LoVo (cell line): ENCODE measurements at places on chromosomes 4 and X.

DNA sequence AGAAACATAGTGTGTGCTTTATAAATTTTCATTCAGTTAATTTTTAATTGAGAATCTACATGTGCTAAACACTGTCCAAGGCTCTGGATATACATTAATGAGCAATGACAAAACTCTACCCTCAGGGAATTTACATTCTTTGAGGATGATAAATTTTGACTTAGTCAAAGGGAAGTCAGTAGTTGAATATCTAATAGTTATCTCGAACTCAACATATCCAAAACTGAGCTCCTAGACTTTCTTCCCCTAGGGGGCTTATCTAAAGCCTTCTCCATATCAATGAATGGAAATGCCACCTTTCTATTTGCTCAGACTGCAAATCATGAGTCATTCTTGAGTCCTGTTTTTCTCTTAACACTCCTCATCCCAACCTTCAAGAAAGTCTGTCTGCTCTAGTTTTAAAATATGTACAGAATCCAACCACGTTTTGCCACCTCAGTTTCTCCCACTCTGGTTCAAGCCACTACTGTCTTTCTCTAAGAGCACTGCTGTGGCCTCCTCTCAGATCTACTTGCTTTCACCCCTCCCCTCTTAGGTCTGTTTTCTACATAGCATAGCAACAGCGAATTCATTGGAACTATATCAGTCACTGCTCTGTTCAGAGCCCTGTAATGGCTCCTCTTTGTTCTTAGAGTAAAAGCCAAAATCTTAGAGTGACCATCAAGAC is 9.5 kb downstream of the PARM1 start:
- DNase-seq: no peak

DNA sequence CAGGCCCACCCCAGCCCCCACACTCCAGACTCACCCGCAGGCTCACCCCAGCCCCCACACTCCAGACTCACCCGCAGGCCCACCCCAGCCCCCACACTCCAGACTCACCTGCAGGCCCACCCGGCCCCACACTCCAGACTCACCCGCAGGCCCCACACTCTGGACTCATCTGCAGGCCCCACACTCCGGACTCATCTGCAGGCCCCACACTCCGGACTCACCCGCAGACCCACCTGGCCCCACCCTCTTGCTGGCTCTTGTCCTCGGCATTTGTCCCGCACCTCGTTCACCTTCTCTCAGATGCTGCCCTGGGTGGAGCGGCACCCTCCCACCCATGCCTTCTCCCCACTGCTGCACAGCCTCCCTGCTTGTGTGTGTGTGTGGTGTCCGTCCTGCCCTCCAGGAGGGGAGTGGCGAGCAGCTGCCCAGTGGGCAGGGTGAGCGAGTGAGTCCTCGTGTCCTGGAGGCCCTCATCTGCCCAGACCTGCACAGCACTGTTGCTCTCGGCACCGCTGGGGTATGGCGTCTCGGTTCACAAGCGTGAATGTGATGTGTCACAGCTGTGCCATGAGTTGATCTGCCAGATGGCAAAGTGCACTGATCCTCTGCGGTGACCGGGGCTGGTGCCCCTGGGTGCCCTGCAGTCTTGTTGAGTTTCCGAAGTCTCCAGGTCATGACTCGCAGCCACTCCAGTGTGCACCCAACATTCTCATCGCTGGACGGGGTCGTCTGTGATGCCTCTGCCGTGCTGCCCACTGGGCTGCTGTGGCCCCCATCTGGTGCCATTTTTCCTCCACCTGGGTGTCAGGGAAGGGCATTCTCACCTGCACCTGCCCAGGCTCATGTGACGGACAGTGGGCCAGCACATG is 27.7 kb downstream of the MAEA start:
- no peak for DNase-seq

- DNase-seq: no peak
Observed at GRCh38 chr4:173293663-173294062, 40.5 kb downstream of the HMGB2 start.

GRCh38 chr4:140089216-140089615 is 64.8 kb downstream of the MAML3 start:
- no peak for DNase-seq

- DNase-seq: no peak
Observed at GRCh38 chrX:40792433-40792832, 57.1 kb upstream of the MED14 start.

DNA sequence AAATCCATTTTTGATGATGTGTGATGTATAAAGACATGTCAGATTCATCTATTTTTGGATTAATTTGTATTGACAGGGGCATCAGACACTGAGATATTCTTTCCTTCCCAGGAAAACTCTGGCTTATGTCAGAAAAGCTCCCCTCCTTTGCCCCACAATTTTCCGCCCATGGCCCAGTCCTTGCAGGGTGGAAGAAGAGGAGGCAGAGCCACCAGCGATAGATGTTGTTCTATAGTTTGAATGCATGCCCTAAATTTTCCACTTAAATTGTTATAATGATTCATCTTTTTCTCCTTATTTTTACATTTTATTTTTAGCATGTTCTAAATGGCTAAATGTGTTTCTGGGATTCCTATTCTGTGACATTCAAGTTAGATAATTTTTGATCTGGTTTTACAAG is 149.3 kb downstream of the ARAP2 start:
- DNase-seq: no peak

DNA sequence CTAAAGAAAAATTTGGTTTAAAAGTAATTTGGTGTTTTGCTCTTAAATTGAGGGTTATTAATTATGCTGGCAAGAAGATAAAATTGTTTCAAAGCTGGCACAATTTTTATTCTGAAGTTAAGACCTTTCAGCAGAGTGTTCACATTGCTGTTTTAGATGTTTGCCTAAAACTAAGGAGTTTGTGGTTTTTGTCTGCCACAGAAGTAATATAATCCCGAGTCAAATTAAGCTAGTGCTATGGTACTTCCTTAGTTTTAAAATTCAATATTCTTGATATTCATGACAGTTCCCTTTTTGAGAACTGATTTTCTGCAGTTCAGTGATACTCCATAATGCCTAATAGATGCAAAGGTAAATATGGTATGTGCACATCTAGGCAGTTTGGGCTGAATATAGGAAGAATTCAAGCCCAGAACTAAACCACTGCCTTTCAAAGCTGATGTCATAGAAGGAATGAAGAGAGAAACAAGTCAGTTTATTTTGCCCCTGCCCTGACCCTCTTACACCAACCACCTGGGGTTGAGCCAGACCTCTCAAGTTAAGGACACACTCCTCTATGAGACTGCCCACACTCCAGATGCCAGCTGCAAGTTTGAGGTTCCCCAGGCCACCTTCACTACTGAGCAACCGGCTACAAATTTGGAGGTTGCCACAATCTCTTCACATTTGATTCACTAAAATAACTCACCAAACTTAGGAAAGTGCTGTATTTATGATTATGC is 32.1 kb upstream of the VEGFC start:
- no peak for DNase-seq

- DNase-seq: no peak
Observed at GRCh38 chrX:47156611-47157520, 11.8 kb downstream of the RBM10 start.
